Head of caudate nucleus (tissue), 42 donors: ENCODE measurements at places on chromosomes 13 and 19.
A peak's percentile ranks its signal among the peaks of the same experiment; 100 is the strongest.

DNA sequence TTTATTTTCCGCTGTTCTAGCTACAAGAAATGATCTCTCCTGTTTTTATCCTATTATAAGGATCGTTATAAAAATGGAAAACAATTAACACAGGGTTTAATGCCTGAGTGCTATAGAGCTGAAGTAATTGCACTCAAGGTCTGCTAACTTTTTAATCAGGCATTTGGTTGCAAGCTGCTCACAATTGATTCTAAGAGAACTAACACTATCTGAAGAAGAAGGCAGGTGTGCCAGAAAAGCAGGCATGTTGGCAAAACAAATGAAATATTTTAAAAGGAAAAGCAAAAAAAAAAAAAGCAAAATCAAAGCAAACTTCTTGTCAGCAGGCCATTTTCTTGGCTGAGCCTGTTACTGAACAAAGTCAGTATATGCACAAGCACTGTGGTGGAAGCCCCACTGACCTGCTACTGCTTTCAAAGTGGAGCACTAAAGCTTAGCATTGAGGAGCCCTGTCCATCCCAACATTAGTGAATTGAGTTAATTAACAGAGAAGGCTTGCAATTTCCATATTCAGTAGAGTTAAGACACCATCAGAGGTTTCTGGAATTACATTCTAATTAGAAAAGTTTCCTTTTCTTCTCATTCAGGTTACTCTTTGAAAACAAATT lies 574.2 kb downstream of the PCDH9 start:
- no peak for DNase-seq

GRCh38 chr19:30870876-30871275 lies 478.4 kb downstream of the TSHZ3 start:
- no peak for DNase-seq

- peak; percentile 64 for DNase-seq
These were observed at the start of gene KCNN1 for GRCh38 chr19:17966550-17967256. TSS of gene KCNN1 (plus strand) at chr19:17967107. CDS start at chr19:17973889, 6,782 bp downstream.

GRCh38 chr13:36453516-36453915 lies 21.2 kb downstream of the CCNA1 start:
- DNase-seq: no peak

GRCh38 chr13:82011355-82011754 lies 1670.4 kb upstream of the SPRY2 start:
- no peak for DNase-seq

- DNase-seq: no peak
These were observed 62.6 kb downstream of the IER2 start for GRCh38 chr19:13212759-13213330.

GRCh38 chr13:99307648-99308339 lies 595 bp upstream of the GPR183 start:
- no peak for DNase-seq

GRCh38 chr19:18704971-18705370 lies 21.5 kb downstream of the CRTC1 start:
- no peak for DNase-seq

DNA sequence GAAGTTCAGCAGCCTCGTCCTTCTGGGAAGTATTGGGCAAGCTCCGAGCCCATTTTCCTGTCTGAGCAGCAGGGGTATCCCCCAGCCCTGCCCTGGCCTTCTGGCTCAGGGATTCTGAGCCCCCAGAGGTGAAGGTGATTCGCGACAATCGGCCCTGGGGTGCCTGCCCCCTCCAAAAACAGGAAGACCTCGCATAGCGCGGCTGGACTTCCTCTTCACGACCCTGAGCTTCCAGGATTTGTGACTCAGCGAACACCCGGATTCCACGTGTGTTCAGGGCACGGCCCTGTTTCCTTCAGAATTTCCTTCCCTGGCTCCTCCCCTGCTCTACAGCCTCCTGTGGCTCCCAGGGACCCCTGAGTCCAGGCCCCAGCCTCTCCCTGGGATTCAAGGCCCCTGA lies at the start of gene SEMA6B:
Gene SEMA6B (minus strand): TSS at position 116 of the 400 bp plus-strand sequence. CDS start 1,227 bp downstream, outside the sequence.
- DNase-seq: no peak

GRCh38 chr13:112168761-112169160 lies 101.8 kb downstream of the SOX1 start:
- DNase-seq: no peak

DNA sequence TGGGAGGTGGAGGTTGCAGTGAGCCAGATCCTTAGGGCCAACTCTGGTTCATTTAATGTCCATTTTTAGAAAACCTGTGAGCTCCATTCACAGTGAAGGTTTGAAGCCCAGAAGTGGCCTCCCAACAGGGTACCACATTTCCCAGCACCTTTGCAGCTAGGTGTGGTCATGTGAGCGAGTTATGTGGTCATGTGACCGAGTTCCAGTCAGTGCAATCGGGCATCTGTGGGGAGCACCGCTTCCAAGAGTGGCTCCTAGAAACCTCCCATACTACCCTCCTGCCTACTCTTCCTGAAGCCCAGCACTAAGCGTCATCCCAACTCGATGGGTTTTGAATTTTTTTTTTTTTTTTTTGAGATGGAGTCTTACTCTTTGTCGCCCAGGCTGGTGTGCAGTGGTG lies 663 bp upstream of the PLA2G4C start:
- no peak for DNase-seq

DNA sequence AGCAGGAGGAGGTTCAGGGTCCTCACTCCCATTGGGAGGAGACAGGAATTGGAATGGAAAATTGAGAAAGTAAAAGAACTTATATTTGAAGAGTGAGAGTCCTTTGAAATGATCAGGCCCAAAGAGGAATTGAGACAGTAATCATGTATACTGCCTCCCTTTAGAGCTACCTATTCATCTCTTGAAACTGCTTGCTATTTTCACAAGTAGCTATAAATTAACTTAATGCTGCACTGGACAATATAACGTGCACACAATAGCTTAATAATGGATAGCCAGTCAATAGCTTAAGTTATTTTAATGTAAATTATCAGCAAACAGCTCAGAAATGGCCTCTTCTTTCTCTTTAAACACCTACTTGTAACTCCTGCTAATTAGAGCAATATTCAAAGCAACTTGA lies 46.6 kb upstream of the MYCBP2 start:
- DNase-seq: no peak

GRCh38 chr19:2978772-2979171 lies 1.4 kb downstream of the TLE6 start:
- no peak for DNase-seq

DNA sequence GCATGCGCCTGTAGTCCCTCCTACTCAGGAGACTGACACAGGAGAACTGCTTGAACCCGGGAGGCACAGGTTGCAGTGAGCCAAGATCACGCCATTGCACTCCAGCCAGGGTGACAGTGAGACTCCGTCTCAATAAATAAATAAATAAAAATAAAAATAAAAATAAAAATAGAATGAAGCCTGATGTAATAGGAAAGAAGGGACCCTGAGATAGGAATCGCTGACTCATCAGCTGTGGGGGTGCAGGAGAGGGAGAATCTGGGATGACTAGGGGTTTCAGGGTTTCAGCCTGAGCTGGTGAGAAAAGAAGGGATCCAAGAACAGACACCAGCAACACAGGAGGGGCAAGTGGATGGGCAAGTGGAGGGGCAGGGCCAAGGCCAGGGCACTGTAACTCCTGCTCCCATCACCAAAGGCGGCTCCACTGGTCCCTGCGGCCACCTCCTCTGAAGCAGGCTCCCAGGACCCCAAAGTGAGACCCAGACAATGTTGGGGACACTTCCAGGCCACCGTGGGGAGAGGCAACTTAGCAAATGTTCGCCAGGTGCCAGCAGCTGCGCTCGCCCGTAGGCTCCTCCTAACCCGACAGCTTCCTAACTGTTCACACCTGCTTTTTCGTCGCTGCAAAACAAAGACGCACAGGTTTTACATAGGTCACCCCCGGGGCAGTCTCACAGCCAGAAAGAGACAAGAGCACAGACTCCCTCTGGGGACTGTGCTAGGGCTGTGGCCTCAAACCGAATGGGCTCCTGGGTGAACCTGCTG lies 1.2 kb downstream of the HAUS8 start:
- no peak for DNase-seq

GRCh38 chr19:7743425-7743841 lies 3.9 kb downstream of the CD209 start:
- DNase-seq: no peak

GRCh38 chr19:8074501-8074900 lies 21.9 kb downstream of the CCL25 start:
- DNase-seq: no peak

GRCh38 chr13:113413898-113414282 lies 39.4 kb downstream of the ADPRHL1 start:
- DNase-seq: no peak

GRCh38 chr13:106090001-106090400 lies 445.5 kb downstream of the EFNB2 start:
- DNase-seq: no peak

- no peak for DNase-seq
These were observed 211.3 kb downstream of the RBM26 start for GRCh38 chr13:79194727-79195126.

GRCh38 chr13:106056851-106057250 lies 478.6 kb downstream of the EFNB2 start:
- DNase-seq: no peak

- no peak for DNase-seq
These were observed 36.6 kb upstream of the MEDAG start for GRCh38 chr13:30869491-30869890.

DNA sequence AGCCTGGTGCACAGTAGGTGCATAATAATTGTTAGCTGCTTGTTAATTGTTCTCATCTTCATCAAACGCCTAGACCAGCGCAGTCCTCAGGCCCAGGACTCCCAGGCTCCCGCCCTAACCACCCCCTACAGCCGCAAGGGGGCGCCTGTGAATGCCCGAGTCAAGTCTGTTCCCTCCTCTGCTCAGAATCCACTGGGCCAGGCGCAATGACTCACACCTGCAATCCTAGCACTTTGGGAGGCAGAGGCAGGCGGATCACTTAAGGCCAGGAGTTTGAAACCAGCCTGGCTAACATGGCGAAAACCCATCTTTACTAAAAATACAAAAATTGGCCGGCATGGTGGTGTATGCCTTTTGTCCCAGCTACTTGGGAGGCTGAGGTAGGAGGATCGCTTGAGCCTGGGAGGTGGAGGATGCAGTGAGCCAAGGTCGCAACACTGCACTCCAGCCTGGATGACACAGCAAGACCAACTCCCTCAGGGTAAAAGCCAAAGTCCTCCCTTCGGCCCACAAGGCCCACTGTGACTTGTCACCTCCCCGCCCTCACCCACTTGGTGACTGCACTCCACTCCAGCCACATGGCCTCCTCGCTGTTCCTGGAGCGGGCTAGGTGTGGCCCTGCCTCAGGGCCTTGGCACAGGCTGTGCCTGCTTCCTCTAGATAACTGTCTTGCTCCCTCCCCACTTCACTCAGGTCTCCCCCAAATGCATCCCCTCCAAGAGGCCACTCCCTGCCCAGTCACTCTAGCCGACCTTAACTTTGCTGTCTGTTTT lies 9.1 kb downstream of the ZNF653 start:
- DNase-seq: peak; percentile 59

DNA sequence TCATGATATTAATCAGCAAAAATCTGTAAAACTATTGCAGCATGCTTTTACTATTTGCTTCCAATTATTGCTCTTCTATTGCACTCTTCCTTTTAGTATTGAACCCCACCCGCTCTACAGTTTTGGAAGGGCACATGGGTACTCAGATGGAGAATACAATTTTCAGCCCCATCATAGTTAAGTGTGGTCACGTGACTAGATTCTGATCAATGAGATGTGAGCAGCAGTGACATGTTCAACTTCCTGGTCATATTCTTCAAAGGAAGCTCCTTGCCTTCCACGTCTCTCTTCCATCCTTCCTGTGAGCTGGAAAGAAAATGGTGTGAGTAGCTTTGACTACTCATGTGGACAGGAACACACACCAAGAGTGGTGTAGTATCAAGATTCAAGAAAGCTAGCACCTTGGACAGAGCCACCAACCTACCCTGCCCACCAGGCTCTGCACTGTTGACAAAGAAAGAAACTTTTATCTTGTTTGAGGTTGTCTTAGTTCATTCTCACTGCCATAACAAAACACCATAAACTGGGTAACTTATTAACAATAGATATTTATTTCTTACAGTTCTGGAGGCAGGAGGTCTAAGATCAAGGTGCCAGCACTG lies 3.8 kb upstream of the FGF14 start:
- no peak for DNase-seq

- DNase-seq: no peak
These were observed 40.6 kb downstream of the SOHLH2 start for GRCh38 chr13:36173571-36174322.

DNA sequence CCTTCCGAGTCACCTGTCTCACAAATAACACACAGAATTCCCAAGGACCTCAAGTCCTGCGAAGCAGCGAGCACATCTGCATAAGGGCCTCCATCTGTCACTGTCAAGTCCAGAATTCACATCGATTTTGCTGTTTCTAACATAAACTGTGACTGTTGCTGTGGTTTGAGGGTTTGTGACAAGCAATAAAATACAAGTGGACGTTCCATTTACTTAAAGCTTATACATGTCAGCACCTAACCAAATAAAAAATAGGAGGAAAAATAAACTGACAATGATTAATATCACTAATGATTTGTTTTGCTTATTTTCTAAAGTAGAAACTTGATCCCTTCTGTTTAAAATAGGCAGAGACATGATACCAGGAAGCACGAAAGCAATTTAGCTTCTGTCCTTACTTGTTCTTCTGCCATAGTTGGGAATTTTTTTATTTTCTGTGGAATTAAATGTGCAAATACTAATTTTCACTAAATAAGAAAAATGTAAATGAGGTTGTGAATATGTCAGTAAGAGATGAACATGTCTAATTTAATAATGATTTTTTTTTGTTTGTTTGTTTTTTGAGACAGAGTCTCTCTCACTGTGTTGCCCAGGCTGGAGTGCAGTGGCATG lies 279.1 kb downstream of the FGF9 start:
- no peak for DNase-seq

GRCh38 chr13:110444226-110444653 lies 117.3 kb downstream of the RAB20 start:
- DNase-seq: no peak

- no peak for DNase-seq
These were observed 371.7 kb downstream of the RBM26 start for GRCh38 chr13:79034341-79034740.

- DNase-seq: no peak
These were observed 100.5 kb downstream of the FLT1 start for GRCh38 chr13:28394422-28394821.

GRCh38 chr19:14433554-14434501 lies 722 bp downstream of the PKN1 start:
- DNase-seq: peak; percentile 47

DNA sequence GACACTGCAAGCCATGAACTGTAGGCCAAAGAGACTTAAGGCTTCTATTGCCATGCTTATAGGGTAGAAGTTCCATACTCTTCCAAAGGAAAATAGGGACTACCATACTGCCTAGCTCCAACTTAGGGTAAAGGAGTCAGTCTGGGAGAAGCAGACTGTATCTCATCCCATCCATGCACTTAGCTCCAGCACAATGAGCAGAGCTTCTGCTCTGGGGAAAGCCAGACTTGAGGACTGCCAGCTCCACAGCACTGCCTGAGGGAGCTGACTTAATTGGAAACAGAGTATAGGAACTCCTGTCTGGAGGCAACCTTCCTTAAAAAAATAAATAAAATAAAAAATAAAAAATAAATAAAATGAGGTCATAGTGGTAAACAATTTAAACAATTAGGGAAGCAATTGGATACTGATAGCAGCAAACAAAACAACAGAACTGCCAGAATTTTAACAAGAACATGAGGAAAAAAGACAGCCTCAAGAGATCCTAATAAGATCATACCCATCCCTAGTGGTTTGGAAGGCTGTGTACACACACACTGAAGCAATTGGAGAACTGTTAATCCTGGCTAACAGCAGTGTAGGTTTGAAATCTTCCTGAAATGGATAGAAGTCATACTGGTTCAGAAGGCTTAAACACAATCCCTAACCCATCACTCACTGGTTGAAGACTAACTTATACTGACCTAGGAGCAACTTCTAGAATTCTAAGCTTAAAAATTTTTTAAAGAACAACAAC lies 550.1 kb downstream of the TBC1D4 start:
- DNase-seq: no peak
